PC-3 (cell line): ENCODE measurements at places on chromosomes 1 and 21. TPM values are rescaled to one million over a fixed set of nuclear protein-coding genes. Genes with fewer than 3 reads are reported as not detected.

DNA sequence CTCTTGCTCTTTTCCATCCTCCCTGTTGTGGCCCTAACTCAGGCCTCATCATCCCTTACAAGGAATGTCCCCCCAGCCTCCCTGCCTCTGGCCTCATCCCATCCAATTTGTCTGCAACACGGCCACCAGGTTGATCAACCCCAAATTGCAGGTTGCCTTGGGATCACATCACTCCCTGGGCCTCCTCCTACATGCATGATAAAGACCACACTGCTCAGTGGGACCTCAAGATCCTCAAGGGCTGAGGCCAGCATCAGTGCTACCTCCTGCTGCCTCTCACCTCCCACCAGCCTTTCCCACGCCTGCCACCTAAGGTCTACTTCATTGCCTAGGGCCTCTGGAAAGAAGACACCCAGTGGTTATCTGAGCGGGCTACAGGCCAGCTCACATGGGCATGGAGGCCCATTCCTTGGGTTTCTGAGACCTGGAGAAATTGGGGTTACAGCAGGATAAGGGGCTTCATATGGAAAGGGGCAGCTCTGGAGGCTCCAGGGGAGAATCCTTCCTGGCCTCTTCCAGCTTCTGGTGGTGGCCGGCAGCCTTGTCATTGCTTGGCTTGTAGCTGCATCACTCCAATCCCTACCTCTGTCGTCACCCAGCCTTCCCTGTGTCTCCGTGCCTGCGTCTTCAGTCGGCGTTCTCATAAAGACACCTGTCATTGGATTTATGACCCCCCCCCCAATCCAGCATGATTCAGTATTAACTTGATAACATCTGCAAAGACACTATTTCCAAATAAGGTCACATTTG lies 60.5 kb downstream of the KLHDC7A start:
- H3K27me3 ChIP-seq, result peaks cover 62% of the 10 kb centered on the region
- no peaks in the 10 kb centered on the region for H3K36me3 ChIP-seq
- H3K4me3 ChIP-seq, result no peak overlapping the region
- no peak for DNase-seq

GRCh38 chr1:119080586-119080985 lies 59.9 kb downstream of the WARS2 start:
- peak overlapping the region; percentile 66 for H3K27ac ChIP-seq
- no peaks in the 10 kb centered on the region for H3K27me3 ChIP-seq
- peak; percentile 85 for DNase-seq

DNA sequence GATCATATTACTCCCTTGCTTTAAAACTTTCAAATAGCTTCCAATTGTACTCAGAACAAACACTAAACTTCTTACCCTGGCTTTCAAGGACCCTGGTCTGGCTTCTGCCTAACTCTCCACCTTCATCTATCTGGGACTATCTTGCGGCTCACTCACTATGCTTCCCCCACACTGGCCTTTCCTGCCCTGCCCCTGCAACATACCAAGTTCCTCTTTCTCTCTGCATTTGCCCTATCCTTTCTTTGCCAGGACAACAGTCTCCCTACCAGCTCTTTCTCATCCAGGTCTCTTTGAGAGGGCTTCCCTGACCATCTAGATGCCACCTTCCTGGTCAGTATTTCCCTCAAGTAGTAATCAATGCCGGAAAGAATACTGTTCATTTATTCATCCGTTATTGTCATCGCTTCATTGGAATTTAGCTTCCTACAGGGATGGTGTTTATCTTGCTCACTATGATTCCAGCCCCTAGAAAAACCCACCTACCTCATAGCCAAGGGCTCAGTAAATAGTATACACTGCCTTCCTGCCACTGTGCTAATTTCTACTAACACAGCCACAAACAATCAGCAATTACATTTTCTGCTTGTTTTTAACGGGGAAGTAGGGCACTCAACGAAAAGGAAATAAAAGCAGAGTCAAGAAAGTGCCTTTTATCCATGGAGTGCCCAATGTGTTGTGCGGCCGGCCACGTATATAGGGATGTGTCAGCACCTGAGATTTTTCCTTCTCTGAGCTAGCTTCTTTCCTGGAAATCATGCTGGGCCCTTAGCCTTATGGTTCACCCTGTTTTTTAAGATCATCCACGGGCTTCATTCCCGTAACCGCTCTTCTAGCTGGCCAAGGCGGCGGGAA lies 521 bp upstream of the CDC7 start:
- peaks cover 27% of the 10 kb centered on the region for H3K4me1 ChIP-seq
- peak overlapping the region; percentile 90 for H3K27ac ChIP-seq
- no peaks in the 10 kb centered on the region for H3K36me3 ChIP-seq

GRCh38 chr21:38774152-38774551 lies 31.6 kb upstream of the ETS2 start:
- H3K27me3 ChIP-seq, result no peaks in the 10 kb centered on the region
- H3K36me3 ChIP-seq, result no peaks in the 10 kb centered on the region
- H3K4me3 ChIP-seq, result no peak overlapping the region
- peak overlapping the region; percentile 90 for H3K27ac ChIP-seq

- DNase-seq, result peak; percentile 33
- no peaks in the 10 kb centered on the region for H3K36me3 ChIP-seq
These were observed 212.8 kb downstream of the LTN1 start for GRCh38 chr21:28779914-28780313.

GRCh38 chr1:59732214-59732955 lies 82.4 kb upstream of the HOOK1 start:
- no peak for DNase-seq
- no peak overlapping the region for H3K27ac ChIP-seq
- no peaks in the 10 kb centered on the region; the same call in 1 of the 2 replicates for H3K36me3 ChIP-seq
- H3K4me1 ChIP-seq, result peaks cover 17% of the 10 kb centered on the region
- no peaks in the 10 kb centered on the region for H3K27me3 ChIP-seq

DNA sequence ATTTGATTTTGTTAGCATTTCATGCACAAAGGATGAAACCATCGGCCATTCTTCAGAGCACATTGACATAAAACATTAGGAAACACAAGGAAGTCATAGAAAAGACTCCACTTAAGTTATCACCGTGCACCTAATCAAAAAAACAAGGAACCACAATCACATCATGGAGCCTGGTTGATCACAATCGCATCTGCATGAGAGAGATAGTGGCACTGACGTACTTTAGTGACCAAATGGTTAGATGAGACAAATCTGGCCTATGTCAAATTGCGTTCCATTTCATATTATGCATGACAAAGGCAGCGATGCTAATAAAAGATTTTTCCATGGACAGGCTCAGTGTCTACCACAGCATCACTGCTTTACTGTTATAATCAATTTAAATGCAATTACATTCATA lies 571.8 kb upstream of the ADGRL2 start:
- no peak for DNase-seq
- peaks cover 36% of the 10 kb centered on the region; the same call in 1 of the 2 replicates for H3K27me3 ChIP-seq
- no peak overlapping the region for H3K4me3 ChIP-seq
- no peaks in the 10 kb centered on the region for H3K36me3 ChIP-seq
- H3K27ac ChIP-seq, result no peak overlapping the region

DNA sequence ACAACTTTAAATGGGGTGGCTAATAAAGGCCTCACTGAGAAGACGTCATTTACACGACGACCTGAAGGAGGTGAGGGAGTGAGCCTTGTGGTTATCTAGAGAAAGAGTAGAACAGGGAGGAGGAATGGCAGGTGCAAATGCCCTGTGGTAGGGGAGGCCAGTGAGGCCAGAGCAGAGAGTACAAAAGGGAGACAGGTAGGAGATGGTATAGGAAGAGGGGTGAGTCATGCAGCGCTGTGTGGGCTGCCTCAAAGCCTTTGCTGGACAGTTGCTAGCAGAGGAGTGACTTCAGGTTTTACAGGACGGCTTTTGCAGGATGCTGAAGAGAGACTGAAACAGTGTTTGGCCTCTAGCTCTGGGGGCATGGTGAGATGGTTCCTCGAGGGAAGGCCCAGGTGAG lies 116.0 kb downstream of the IER5 start:
- DNase-seq, result no peak
- no peak overlapping the region for H3K27ac ChIP-seq
- no peak overlapping the region for H3K4me3 ChIP-seq
- H3K4me1 ChIP-seq, result no peaks in the 10 kb centered on the region

- H3K4me3 ChIP-seq, result no peak overlapping the region
- peak overlapping the region; percentile 71 for H3K27ac ChIP-seq
- H3K27me3 ChIP-seq, result no peaks in the 10 kb centered on the region
- DNase-seq, result peak; percentile 93
- no peaks in the 10 kb centered on the region for H3K36me3 ChIP-seq
- H3K4me1 ChIP-seq, result peaks cover 23% of the 10 kb centered on the region
These were observed 126.9 kb downstream of the RNF220 start for GRCh38 chr1:44531785-44532566.

Gene SERINC2
- total RNA-seq, result 44.6 and 51.5 TPM in 2 replicates

Gene TP73
- 2.5 and 2.6 TPM in 2 replicates for total RNA-seq

Gene ROR1
- total RNA-seq, result 16.5 and 22.6 TPM in 2 replicates

Gene KLHDC9
- total RNA-seq, result 3.2 and 3.3 TPM in 2 replicates

Gene HTR6
- not detected in 2 replicates for total RNA-seq
